Nephron progenitor cell (in vitro differentiated cells): ENCODE measurements at places on chromosomes 7 and 10.

GRCh38 chr10:57017356-57018037, 656.4 kb upstream of the ZWINT start:
- H3K27me3 ChIP-seq = no peaks in the 10 kb centered on the region
- peaks cover 11% of the 10 kb centered on the region for H3K36me3 ChIP-seq
- H3K4me3 ChIP-seq = no peak overlapping the region
- H3K27ac ChIP-seq = no peak overlapping the region

- H3K4me3 ChIP-seq = no peak overlapping the region
- DNase-seq = no peak
- H3K4me1 ChIP-seq = peaks cover 14% of the 10 kb centered on the region
- no peaks in the 10 kb centered on the region for H3K36me3 ChIP-seq
- peak overlapping the region; percentile 64 for H3K27ac ChIP-seq
Observed at GRCh38 chr10:93873420-93874115, 20.2 kb upstream of the SLC35G1 start.

DNA sequence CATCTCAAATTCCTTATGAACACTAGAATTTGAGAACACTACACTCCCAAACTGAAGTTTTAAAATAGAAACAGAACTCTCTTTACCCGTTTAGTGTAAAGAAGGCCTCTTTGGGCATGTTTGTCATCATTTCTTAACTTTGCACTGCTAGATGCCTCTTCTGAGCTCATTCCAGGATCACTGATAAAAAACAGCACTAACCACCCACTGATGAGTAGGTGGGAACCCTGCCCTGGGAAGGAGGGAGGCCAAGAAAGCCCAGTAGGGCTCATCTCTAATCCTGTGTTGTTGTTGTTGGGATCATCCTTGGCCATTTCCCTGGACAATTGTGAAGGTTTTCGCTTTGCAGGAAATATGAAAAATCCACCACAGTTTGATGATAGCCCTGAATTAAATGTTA, 68.2 kb downstream of the CUBN start:
- H3K27me3 ChIP-seq = no peaks in the 10 kb centered on the region
- H3K36me3 ChIP-seq = no peaks in the 10 kb centered on the region
- DNase-seq = no peak

GRCh38 chr10:96271016-96271815, at the start of gene BLNK:
Gene BLNK (minus strand): TSS chr10:96271569. CDS start chr10:96271398, 171 bp downstream.
- peak within 1 kb of the TSS; percentile 26 for H3K27ac ChIP-seq
- peaks cover 5% of the 10 kb centered on the region for H3K4me1 ChIP-seq

GRCh38 chr10:108904163-108904838, 1019.0 kb downstream of the XPNPEP1 start:
- H3K27me3 ChIP-seq = peaks cover 4% of the 10 kb centered on the region
- H3K4me3 ChIP-seq = no peak overlapping the region
- H3K4me1 ChIP-seq = peaks cover 22% of the 10 kb centered on the region
- no peaks in the 10 kb centered on the region for H3K36me3 ChIP-seq
- no peak for DNase-seq

DNA sequence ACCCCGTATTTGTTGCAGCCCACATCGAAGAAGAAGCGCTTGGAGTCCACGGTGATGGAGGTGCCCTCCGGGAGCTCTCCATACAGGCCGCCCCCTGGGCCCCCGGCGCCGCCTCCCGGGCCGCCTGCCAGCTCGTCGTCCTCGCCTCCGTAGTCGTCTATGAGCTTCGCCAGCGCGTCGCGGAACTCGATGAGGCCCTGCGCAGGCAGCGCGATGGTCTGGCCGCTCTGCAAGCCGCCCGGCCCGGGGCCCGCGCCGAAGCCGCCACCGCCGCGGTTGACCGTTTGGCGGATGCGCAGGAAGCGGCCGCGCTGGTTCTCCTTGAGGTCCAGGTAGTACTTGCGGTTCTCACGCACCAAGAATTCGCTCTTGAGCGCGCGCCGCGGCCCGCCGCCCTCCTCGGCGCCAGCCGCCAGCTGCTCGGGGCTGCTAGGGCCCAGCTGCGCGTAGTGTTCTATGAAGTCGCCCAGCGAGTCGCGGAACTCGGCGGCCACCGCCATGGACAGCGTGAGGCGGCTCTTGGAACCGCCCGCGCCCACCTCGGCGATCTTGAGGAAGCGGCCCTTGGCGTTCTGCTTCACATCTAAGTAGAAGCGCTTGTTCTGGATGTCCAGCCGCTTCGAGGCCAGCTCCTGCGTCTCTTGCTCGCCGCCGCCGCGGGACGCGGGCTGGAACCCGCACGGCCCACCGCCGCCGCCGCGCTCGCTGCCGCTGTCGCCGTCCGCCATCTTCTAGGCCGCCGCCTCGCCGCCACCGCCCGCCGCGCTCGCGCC, 523 bp downstream of the PURB start:
- H3K36me3 ChIP-seq = peaks cover 31% of the 10 kb centered on the region
- H3K27ac ChIP-seq = peak overlapping the region; percentile 98
- peaks cover 55% of the 10 kb centered on the region for H3K4me1 ChIP-seq

DNA sequence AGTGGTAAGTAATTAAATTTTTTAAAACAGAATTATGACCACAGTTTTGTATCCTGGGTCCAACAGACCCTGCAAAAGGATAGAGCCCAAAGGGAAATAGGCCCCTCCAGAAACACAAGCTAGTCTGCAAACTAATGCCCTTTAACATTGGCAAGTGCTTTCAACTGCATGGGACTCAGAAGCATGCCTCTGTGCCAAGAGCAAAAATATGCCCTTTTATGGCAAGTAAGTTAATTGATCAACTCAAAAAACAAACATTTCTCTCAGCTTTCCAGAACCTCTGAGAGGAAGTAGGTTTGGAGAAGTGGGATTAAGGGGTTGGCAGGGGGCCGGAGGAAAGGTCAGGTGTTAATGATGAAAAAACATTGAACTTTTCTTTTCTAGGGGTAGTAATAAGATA, 186.6 kb upstream of the PRSS1 start:
- H3K4me1 ChIP-seq = peaks cover 5% of the 10 kb centered on the region
- H3K36me3 ChIP-seq = no peaks in the 10 kb centered on the region
- no peak overlapping the region for H3K4me3 ChIP-seq
- no peak overlapping the region for H3K27ac ChIP-seq

DNA sequence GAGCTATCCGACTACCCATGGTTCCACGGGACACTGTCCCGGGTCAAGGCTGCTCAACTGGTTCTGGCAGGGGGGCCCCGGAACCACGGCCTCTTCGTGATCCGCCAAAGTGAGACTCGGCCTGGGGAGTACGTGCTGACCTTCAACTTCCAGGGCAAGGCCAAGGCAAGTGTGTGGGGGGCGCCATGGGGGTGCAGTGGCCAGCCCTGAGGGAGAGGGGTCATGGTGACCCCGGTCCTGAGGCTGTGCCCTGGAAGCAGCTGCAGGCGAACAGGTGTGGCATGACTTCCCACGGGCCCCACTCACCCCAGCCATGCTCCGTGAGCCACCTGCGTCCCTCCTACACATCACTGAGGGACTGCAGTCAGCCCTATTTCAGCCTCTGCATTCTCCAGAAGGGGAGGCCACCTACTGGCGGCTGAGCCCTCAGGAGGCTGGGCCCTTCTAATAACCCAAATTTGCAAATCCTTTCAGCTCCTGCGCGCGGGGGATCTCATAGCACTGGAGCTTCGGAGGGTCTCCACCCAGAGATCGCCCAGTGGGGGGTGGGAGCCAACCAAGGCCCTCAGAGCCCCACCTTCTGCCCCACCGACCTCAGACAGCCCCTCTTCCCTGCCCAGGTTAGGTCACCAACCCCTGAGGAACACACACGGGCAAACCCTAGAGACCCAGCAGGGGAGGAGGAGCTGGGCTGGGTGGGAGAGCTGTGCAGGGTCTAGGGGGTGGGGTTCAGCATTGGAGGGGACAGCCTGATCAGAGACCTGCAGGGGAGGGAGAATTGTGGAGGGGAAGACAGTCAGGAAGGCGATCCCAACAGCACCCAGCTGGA, 30.8 kb downstream of the SH2B2 start:
- DNase-seq = no peak
- no peak overlapping the region for H3K27ac ChIP-seq
- H3K4me1 ChIP-seq = peaks cover 6% of the 10 kb centered on the region
- no peak overlapping the region for H3K4me3 ChIP-seq
- peaks cover 16% of the 10 kb centered on the region for H3K27me3 ChIP-seq

GRCh38 chr7:81198766-81199165, 279.9 kb upstream of the SEMA3C start:
- no peaks in the 10 kb centered on the region for H3K27me3 ChIP-seq
- no peak for DNase-seq
- H3K27ac ChIP-seq = no peak overlapping the region
- no peaks in the 10 kb centered on the region for H3K4me1 ChIP-seq

- H3K4me1 ChIP-seq = peaks cover 6% of the 10 kb centered on the region
- H3K4me3 ChIP-seq = no peak overlapping the region
- DNase-seq = no peak
- peaks cover 5% of the 10 kb centered on the region for H3K27me3 ChIP-seq
Observed at GRCh38 chr10:3969876-3970666, 185.1 kb upstream of the KLF6 start.

DNA sequence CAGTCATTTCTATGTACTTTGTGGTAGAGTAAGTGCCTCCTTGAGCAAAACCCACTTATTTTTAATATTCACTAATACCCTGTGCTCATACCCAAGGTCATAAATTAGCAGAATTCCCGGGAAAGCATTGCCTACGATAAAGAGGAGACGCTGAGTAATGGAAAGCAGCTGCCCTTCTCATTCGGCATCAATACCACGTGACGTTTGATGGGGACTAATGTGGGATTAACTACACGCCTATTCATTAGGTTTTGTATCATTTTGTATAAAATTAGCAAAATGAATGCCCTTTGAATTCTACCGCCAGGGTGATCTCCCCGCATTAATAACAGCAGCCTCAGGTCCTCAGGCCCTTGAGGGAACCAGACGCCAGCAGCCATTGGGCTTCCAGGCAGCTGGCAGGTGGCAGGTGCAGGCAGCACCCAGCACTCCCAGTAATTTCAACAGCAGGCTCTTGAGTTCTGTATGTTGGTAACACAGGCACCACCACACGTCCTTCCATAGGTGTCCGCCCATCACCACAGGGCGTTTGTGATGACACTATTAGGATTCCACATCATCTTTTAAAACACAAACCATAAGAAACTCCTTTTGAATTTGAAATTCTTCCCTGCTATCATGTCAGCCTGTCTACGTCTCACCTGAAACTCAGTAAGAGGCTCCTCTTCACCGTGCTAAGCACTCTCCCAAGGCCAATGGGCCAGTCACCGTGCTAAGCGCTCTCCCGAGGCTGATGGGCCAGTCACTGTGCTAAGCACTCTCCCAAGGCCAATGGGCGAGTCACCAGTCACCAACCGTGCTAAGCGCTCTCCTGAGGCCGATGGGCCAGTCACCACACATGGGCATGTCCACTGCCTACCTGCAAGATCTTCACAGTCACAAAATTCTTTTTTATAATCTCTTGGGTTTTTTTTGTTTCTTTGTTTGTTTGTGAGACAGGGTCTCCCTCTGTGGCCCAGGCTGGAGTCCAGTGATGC, 509.4 kb downstream of the PTPRN2 start:
- no peaks in the 10 kb centered on the region for H3K4me1 ChIP-seq
- no peak for DNase-seq
- no peaks in the 10 kb centered on the region for H3K27me3 ChIP-seq
- H3K36me3 ChIP-seq = no peaks in the 10 kb centered on the region
- H3K27ac ChIP-seq = no peak overlapping the region
